Activated gamma-delta T cell treated with Interleukin-2 at 50 U/mL for 16 hours (primary cell): ENCODE measurements at places on chromosomes 6 and 20.

- no peak for DNase-seq
These were observed 42.8 kb downstream of the INSM1 start for GRCh38 chr20:20410678-20411077.

DNA sequence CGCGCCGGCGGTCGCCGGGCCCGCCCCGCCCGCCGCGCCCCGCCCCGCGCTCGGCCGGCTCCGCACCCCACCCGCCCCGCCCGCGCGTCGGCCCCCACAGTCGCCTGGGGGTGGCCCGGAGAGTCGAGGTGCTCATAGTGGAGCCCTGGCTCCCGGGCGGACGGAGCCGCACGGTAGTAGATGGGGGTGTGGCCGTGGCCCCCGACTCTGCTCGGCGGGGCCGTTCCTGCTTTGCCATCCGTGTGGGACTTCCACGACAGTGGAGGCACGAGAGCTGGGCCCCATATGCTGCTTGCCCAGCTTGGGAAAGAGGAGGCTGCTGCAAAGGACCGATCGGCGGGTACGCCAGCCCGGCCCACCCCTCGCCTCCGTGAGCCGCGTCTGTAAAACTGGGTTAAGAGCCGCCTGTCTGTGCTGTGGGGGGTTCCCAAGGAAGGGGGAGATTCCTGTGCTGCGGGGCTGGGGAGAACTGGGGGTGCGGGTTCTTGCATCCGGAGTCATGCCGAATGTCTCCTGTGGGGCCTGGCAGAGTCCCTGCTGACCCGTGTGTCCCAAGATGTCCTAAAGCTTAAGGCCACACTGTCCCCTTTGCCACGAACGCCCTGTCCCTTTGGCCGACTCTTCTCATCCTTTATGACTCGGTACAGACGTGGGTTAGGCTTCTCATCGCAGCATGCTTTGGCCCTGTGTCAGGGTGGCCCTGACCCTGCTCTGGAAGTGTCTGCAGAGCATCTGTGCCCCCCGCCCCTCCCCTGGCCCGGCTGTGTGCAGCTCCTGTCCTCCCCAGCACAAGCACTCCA is at the start of gene OPRL1:
OPRL1 (plus strand) TSS at position 70 of the 800 bp plus-strand sequence. CDS start 12,639 bp downstream, outside the sequence.
- peak; percentile 35 for DNase-seq

DNA sequence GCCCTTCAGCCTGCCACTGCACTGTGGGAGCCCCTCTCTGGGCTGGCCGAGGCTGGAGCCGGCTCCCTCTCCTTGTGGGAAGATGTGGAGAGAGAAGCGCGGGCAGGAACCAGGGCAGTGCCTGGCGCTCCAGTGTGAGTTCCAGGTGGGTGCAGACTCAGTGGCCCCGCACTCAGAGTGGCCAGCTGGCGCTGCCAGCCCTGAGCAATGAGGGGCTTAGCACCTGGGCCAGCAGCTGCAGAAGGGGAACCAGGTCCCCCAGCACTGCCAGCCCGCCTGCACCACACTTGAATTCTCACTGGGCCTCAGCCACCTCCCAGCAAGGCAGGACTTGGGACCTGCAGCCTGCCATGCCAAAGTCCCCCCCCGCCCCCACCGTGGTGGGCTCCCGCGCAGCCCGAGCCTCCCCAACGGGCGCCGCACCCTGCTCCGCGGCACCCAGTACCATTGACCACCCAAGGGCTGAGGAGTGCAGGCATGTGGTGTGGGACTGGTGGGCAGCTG is 205.9 kb downstream of the CLVS2 start:
- DNase-seq = no peak

DNA sequence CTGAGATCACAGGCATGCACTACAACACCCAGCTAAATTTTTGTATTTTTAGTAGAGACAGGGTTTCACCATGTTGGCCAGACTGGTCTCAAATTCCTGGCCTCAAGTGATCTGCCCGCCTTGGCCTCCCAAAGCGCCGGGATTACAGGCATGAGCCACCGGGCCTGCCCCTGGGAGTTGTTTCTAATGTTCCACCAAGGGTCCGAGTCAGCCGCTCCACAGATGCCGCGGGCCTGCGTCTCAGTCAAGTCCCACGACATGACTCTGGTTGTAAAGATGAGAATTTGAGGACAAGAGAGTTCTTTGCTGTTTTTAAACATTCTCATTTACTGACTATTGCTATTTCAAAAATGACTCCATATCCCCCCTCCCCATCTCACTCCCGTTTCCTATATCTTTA is 30.8 kb downstream of the BNIP5 start:
- no peak for DNase-seq

- no peak for DNase-seq
These were observed 5.1 kb upstream of the FAM50B start for GRCh38 chr6:3844097-3844463.

- DNase-seq = no peak
These were observed 55.0 kb upstream of the PHACTR1 start for GRCh38 chr6:12661432-12662089.

DNA sequence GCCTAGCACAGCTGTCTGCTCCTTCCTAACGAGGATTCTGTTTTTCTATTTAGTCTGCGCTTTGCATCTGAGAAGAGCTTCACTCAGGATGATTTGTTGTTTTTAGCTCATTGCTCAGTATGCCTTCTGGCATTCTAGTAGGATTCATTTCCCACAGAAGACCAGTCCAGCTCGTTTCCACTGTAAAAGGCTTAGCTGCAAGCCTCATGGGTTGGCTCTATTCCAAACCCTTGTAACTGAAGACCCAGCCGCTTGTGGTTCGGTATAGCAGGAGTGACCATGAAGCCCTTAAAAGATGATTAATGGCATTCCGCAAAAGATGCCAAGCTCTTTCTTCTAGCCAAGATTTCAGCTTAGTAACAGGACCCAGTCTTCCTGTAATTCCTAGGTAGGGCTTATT is 7.2 kb downstream of the ADGRF1 start:
- no peak for DNase-seq

- DNase-seq = no peak
These were observed 55.0 kb downstream of the SLC35D3 start for GRCh38 chr6:136977075-136977474.

DNA sequence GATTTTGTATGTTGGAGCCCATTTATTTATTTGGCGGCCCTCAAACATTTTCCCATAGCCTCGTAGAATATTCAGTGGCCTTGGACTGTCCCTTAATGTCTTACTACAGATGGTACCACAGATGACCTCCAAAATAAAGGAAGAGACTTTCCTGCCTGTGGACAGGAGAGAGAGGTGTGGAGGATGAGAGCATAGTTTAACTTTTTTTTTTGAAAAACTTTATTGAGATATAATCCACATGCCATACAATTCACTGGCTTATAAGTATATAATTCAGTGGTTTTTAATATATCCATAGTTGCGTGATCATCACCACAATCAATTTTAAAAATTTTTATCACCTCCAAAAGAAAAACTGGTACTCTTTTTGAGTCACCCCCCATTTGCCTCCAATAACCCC is 4.6 kb upstream of the PPP1R16B start:
- DNase-seq = no peak

- peak; percentile 64 for DNase-seq
These were observed 81.9 kb upstream of the E2F3 start for GRCh38 chr6:20319520-20320357.

GRCh38 chr6:35402136-35402855 is 49.8 kb upstream of the FANCE start:
- DNase-seq = no peak

- peak; percentile 31 for DNase-seq
These were observed at the start of gene TOX2 for GRCh38 chr20:43914311-43915210. Gene TOX2 (plus strand): TSS chr20:43914852. CDS start chr20:43914892, 40 bp downstream.

DNA sequence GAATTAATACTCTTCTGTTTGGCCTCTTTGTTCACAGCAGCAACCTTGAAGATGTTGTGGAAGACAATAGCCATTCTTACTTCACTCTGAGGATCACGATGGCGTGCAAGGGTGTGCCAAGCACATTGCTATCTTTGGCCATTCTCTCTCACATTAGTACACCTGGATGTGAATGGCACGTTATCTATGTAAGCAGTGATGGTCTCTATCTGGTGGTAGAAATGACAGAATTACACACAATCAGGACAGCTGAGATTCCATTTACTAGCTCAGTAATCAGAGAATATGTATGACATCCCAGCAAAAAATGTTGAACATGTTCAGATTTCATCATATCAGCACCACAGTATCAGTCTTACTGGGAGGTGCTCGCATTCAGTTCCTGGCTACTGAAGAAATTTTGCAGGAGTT is 116.2 kb downstream of the LCA5 start:
- no peak for DNase-seq

GRCh38 chr6:6248651-6249050 is 71.8 kb downstream of the F13A1 start:
- no peak for DNase-seq

- no peak for DNase-seq
These were observed 11.2 kb downstream of the TFAP2D start for GRCh38 chr6:50724381-50725124.

DNA sequence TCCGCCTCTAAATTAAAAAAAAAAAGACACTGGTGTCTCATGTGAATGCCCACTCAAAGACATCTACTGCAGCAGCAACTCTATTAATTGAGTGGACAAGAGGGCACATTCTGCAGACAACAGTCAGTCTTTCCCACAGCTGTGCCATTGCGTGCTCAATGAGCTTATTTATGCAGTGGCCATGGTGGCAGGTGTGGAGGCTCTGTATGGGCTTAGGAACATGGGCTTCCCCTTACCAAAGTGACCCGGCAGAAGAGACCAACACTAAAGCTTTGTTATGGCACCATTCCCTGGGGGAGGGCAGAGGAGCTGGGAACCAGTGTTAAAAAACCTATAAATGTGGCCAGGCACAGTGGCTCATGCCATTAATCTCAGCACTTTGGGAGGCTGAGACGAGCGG is 4.2 kb upstream of the VAPB start:
- DNase-seq = no peak

DNA sequence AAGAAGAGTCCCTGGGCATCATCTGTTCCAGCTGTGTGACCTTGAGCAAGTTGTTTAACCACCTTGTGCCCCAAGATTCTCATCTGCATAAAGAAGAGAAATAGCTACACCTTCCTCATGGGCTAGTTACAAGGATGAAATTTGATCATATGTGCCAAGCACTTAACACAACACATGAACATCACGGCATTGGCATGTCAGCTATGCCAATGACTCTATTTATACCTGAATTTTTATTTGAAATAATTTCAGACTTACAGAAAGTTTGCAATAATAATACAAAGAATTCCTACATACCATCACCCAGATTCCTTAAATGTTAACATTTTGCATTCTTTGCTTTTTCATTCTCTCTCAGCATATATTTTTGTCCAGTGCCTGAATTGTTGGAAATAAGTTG is 21.0 kb upstream of the TCF15 start:
- no peak for DNase-seq

GRCh38 chr6:138343112-138343511 is 34.6 kb upstream of the SMIM28 start:
- DNase-seq = no peak

DNA sequence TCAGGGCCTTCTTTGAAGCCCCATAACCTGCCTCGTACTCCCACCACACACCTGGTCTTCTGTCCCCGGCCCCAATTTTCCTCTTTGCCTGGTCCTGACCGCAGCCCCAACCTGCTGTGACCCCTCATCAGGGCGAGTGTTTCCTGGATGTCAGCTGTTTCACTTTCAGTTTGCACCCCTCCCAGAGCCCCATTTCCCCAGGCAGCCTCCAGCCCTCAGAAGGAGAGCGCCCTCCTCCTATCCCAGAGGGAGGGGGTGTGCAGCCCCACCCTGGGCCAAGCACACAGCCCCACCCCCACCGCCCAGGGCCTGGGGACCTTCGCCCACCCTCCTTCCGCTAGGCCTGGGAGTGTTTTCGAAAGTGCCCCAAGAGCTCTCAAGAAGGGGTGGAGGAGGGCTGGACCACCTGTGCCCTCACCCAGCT is 1.5 kb downstream of the BAK1 start:
- DNase-seq = peak; percentile 23

- DNase-seq = no peak
These were observed 564.0 kb upstream of the AGPAT4 start for GRCh38 chr6:161837854-161838253.

- DNase-seq = no peak
These were observed 48.2 kb upstream of the TENT5A start for GRCh38 chr6:81800666-81801065.

DNA sequence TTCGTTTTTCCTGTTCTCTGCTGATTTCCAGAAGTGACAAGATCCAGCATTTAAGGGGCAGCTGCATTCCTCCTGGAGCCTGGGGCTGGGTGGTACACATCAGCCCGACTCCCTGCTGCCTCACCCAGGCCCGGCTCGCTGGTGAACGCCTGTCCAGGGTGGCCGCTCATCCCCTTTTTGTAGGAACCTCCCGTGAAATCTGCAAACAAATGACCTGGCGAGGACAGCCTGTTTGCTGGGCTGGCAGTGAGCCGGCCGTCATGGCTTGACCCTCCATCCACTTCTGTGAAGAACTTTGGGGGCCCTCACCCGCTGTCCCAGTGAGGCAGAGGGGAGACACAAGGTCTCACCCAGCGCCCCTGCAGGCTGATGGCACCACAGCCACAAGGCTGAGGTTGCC is 39.0 kb downstream of the PYGB start:
- no peak for DNase-seq

DNA sequence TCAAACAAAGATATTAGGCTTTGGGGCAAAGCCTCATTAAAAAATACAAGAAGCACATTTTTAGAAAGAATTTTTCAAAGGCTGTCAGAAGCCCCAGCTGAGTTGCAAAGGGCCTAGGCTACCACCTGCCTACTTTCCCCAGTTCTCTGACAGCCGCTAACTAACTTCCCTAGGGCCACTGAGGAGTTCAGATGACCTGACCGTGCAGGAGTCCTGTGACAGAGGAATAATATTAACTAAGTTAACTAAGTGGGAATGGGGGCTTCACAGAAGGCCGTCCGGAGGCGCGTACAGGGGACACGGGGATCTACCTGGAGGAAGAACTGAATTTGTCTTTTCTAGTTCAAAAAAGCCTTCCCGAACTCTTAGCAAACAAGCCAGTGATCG is 884 bp downstream of the MCHR2 start:
- DNase-seq = no peak

- DNase-seq = no peak
These were observed 17.4 kb upstream of the FOXO3 start for GRCh38 chr6:108543175-108543940.

- no peak for DNase-seq
These were observed 243.7 kb downstream of the ALDH8A1 start for GRCh38 chr6:134706153-134706552.

DNA sequence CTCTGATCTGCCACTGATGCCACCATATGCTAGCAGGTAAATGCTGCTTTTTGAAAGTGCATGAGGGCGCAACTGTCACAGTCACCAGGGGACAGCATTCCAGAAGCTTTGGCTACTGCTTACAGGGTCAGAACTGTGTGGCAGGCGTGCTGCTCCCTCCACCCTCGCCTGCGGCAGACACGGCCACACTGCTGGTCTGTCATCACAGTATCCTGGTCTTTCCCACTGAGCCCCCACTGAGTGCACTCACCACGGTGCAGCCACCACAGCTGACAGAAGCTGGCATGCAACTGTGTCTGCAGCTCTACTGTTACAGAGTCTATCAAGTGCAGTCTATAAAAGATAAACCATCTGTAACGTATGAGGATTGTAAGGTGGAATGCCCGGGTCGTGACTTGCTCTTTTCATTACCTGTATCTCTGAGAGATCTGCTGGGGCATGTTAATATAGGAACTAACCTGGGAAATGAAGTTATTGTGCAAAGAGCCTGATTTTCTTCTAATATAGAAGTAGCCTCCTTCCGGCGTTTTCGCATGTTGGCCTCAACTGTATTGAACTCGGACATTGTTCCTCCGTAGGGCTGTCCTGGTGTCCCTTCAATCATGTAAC is 24.5 kb downstream of the GCLC start:
- DNase-seq = no peak
